ENCODE measurements at places on chromosomes 6 and 20.

DNA sequence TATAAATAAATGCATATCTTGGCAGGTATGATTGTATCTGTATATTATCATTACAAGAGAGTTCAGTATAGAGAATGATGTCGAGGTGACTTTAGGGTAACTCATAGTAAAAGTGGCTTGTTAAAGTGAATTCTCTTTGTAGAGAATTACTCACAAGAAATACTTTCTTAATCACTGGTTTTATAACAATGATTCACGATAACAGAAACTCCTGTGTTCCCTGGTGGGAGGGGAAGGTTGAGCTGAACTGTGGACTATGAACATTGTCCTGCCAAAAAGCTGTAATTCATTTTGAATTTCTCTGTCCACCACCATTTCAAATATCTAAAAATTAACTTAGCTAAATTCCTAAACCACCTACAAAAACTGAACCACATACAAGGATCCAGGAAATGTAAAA lies 7.7 kb downstream of the TPMT start:
- DNase-seq = peak; percentile 47

DNA sequence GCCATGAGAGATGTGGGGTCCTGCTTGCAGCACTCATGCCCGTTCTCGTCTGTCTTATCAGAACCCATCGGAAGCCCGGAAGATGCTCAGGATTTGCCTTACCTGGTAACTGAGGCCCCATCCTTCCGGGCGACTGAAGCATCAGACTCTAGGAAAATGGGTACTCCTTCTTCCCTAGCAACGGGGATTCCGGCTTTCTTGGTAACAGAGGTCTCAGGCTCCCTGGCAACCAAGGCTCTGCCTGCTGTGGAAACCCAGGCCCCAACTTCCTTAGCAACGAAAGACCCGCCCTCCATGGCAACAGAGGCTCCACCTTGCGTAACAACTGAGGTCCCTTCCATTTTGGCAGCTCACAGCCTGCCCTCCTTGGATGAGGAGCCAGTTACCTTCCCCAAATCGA lies 8.3 kb downstream of the PI16 start:
- no peak for DNase-seq

DNA sequence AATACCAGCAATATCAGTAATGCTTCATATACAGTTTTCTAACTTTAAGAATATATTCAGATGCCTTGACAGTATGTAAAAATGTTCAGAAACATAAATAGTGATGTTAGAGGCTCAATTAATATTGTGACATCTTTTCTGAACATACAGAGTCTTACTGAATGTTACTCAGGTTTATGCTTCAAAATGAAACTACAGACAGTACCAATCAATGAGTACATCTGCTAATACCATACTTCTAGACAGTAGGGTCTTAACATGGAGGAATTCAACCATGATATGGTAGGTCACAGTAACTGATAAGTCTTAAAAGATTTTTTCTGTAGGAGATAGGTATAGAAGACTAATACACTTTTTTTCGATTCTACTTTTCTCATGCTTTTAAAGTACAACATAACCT lies 8.3 kb downstream of the GCLC start:
- DNase-seq = no peak

DNA sequence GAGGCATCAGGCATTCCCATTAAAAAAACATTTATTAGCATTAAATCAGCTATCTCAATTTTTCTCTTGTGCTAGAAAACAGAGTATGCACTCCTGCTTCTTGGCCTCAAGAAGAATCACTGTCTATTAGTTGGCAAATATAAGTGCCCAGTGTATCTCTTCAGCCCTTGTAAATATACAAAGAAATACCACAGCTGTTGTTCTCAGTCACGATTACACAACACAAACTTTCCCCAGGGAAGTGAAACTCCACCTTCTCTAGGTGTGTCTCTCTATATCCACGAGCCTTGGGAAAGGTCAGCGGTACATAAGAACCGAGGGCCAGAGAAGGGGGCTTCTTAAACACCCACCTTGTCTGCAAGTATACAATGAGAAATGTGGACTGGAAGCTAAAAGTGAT lies 194.7 kb downstream of the PKHD1 start:
- no peak for DNase-seq

DNA sequence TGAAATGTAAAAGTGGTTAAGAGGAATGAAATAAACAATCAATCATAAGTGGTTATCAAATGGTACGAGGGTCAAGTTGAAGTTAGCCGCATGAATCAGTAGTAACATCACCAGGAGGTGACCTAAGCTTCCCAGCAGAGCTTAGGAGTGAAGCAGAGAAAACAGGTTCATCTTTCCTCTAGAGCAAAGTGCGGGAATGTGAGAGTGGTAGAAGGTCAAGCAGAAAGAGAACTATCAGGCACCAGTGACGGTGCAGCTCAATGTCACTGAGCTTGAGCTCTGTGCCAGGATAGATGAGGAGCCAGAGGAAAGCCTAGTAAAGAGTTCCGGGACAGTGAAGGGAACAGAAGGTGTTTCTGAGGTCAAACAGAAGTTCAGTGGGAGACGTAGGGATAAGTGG lies 20.8 kb upstream of the TNFAIP3 start:
- DNase-seq = no peak

DNA sequence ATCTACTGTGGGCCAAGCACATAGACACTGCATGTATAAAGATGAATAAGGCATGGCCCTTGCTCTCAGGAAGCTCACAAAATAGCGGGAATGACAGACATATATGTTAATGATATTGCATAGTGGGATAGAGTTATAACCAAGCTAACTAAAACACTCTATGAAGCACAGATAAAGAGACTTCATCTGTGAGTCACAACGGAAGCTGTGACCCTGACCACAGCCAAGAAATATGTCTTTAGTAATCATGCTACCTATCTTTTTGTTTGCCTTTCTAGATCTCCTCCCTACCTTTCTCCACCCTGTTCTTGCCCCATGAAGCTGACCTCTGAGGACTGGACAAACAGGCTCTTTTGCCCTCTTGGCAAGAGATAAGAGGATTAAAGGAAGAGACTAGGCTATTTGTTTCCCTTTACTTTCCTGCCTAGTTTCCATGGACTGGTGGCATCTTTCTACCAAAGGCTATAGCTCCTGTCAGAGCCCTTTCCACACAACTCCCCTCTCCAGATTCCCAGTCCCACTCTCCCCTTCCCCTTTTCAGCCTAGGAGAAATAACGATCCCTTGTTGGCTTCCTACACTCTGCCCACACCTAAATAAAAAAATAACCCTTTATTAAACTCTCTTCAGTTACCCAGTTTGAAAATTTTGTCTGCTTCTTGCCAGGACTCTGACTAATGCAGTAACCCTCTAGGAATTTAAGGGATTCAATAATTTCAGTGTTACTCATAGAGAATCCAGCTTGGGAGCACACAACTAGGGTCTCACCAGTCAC lies 504.9 kb upstream of the MARCKS start:
- DNase-seq = peak; percentile 54

GRCh38 chr6:8375916-8376315 lies 59.4 kb downstream of the SLC35B3 start:
- no peak for DNase-seq

DNA sequence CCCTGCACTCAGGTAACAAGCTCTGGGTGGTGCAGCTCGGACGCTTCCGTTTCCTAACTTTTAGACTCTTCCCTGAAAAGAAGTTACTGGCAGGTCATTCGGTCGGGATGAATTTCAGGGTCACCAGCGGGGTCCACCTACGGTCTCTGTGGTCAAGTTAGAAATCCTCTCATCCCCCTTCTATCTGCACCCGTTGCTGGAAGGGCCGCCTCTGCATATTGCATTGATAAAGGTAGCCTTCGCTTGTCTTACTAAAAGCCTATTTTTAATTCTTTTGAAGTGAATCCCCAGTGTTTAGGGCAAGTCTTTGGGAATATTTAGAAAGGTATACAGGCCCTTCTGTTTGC lies 47.3 kb downstream of the LRRN4 start:
- DNase-seq = no peak

DNA sequence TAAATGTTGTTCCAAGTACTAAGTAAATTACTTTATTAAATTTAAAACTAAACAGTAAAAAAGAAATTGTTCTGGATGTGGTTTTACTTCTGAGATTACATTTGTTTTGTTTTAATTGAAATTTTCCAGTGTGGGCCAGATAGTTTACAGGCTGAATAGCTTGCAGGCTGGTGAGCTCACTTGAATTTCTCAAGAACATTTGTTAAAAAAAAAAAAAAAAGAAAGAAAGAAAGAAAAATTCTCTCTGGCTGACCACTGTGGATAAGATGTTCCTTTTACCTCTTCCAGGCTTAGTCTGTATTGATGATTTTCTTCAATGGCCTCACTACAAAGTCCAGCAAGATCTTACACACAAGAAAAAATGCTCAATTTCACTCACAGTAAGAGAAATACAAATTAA lies 85.4 kb downstream of the PLCG1 start:
- DNase-seq = no peak

DNA sequence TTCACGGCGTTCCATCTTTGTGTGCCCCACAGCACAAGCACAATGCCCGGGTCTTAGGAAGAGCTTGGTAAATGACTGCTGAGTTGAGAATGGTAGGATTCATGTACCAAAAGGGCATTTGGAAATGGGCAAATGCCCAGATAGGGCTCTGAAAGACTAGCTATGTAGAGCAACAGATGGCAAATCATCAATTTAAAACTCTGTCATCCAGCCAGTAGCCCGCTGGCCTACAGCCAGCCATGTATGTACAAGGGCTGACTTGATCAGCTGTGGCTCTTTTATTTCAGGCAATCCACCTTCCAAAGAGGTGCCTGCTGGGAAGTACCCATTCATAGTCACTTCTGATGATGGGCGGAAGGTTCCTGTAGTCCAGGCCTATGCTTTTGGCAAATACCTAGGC lies 35.1 kb downstream of the NT5E start:
- no peak for DNase-seq

DNA sequence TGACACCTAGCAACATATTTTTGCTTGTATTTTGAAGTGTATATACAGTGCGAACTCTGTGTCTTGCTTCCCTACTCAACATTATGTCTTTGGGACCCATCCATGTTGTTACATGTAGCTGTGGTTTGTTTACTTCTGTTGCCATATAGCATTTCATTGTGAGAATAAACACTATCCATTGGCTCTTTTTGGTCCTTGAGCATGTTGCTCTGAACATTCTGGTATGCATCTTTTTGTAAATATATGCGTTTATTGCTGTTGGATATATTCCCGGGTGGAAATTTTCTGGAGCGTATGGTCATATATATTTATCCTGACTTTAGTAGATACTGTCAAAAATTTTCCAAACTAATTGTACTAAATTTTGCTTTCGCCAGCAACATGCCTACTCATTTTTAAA lies 222.5 kb upstream of the SPTLC3 start:
- DNase-seq = no peak

GRCh38 chr6:8837343-8837742 lies 402.0 kb upstream of the SLC35B3 start:
- DNase-seq = no peak

- DNase-seq = no peak
Observed at GRCh38 chr6:142927904-142928303, 17.1 kb downstream of the HIVEP2 start.

DNA sequence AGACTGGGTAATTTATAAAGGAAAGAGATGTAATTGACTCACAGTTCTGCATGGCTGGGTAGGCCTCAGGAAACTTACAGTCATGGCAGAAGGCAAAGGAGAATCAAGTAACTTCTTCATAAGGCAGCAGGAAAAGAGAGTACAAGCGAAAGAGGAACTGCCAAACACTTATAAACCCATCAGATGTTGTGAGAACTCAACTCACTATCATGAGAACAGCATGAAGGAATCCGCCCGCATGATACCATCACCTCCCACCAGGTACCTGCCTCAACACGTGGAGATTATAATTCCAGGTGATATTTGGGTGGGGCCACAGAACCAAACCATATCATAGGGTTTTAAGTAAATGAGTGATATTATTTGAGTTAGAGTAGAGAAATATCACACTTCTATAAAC lies 189.3 kb downstream of the TSHZ2 start:
- DNase-seq = no peak

DNA sequence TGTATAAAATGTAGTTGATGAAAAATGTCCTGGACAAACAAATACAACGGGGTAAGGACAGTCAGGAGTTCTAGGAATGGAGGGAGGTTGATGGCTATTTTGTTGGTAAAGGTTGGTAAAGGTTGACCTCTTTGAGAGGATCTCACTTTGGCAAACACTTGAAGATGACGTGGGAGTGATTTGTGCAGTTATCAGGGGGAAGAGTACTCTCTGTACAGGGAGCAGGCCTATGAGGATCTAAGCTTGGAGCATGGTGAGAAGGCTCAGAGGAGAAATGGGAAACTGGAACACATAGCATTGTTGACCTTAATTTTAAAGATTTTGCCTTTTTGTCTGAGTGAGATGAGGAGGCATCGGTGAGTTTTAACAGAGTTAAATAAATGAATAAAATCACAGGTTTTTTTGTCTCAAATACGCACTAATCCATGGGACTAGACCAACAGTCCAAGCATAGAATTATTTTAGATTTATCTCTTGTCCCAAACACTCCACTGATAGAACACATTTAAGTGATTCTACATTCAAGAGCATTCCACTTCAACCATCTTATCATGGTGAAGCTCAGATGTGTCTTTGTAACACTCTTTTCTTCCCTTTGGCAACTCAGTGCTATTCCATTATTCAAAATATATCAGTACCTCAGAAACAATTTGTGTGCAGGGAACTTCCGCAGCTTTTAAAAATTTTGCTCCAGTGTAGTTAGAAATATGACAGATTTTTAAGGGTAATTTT lies 5.7 kb downstream of the LAMA2 start:
- DNase-seq = no peak

GRCh38 chr6:56652994-56653393 lies 10.3 kb upstream of the DST start:
- DNase-seq = peak; percentile 55

- DNase-seq = peak; percentile 91
Observed at GRCh38 chr6:2157441-2158127, 87.8 kb downstream of the GMDS start.

Measured in GM04503 (cell line).